ENCODE measurements at places on chromosomes 6 and 20.

DNA sequence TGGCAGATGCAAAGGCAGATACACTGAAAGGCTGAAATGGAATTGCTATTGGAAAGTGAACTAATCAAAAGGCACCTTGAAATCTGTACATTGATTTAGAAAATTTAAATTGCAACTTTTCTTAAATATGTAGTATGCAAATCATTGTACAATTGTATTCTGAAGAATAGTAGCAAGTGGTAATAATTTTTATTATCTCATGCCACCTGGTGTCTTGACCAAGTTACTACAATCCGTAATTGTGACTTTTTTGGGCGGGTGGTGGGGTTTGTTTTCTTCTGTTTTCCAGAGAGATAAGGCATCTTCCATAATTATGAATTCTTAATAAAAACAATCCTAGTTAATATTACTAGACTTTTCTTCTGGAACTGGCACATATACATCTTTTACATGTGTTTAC, 12.5 kb upstream of the BCKDHB start:
- DNase-seq, result no peak

DNA sequence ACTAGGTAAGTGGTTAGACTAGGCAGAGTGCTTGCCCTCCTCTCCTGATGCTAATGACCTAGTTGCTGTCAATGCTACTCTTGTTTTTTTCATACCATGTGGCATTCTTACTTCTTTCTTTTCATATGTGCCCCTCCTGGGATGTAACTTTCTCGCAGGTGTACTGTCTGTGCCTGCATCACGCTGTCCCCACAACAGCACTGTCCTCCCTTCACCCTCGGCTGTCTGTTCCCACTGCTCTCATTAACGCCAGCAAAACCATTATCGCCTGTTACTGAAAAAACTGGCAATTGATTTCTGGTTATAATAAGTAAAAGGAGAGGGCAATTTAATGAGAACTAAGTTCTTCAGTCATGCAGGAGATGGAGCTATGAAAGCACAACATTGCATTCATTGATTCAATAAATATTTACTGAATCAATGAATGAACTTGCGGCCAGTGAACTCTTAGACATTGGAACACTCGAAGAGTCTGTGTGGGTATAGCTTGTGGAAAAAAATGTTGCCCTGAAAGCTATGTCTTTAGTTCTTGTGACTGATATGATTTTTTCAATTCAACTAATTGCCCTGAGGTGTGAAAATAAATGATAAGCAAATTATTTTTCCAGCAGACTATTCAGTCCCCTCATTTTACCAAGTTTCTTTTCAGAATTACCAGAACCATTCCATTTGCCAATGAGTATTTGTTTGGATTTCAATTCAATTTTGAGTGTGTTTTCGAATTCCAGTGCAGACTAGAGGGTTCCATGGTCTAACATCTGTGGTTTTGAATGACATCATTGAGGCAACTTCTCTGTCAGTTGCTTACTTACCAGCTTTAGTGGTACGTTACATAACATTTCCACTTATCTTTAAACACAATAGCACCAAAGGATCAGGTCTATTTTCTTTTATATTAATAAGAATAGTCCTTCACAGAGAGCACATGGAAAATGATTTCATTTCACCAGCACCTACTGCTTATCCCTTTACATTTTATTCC, 2.1 kb downstream of the SLC17A4 start:
- DNase-seq, result no peak

GRCh38 chr20:64261138-64261537, 5.6 kb downstream of the PCMTD2 start:
- DNase-seq, result no peak

DNA sequence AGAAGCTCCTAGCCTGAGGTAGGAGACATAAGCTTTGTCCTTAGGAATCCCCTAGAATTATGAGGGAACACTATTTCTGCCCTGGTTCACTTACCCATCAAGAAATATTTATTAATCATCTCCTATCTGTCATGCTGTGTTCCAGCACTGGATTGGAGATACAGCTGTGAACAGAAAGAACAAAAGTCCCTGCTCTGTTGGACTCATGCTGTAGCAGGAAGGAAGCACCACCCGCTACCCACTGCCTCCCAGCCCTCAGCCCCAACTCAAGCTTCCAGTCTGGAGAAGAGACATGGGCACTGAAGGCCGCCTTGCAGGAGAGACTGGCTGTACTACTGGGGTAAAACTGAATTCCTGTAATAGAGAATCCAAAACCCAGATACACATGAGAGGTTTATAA, 78.0 kb downstream of the MDGA1 start:
- DNase-seq, result no peak

DNA sequence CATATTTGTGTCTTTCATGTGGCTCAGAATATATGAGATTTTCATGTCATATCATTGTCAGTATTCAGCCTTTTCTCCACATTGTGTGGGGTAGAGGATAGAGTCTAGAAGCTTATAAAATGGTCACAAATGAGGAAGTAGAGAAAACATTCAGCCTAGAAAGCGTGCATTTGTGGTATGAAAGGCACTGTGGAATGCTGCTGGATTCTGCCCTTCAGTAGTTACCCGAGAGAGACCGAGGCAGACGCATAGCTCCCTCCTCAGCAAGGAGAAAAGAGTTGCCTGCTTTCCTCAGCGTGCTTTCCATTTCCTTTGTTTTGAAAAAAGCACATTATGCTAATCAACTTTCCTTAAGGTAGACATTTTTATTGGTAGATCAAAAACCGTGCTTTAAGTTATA, 28.7 kb downstream of the MYB start:
- no peak for DNase-seq
